ENCODE measurements at places on chromosomes 2 and 18. TPM values are rescaled to one million over a fixed set of nuclear protein-coding genes. Genes with fewer than 3 reads are reported as not detected.

The FZD7 gene
- 2.1 TPM for total RNA-seq

DNA sequence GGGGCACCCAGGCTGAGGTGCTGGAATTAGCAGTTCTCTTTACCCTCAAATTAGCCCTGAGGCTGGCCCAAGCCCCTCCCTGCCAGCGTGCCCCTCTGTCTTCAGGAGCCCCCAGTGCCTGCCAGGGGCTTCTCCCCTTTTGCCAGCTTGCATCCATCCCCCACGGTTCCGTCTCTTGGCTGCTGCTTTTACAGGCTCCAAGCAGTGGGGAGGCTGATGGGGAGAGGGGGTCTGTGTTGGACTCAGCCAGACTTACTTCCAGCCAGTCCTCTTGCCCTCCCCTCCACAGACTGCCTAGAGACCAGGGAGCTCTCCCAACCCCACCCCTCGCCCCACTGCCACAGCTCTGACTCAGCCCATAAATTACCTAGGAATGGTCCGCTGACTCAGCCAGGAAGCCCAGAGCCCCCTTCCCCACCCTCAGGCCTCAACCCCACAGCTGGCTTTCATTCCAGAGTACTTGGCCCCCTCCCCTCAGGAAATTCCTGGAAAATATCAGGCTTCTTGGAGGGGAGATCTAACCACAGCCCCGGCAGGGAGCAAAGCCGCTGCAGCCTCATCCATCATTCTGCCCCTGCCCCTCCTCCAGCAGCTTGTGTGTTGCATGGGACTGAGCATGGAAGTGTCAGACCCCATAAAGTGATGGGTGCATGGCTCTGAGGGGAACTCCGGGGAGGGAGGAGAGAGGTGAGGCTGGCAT, 184.6 kb downstream of the ZFP36L2 start:
- DNase-seq = no peak

GRCh38 chr2:46331109-46331766, 34.0 kb downstream of the EPAS1 start:
- DNase-seq = no peak

DNA sequence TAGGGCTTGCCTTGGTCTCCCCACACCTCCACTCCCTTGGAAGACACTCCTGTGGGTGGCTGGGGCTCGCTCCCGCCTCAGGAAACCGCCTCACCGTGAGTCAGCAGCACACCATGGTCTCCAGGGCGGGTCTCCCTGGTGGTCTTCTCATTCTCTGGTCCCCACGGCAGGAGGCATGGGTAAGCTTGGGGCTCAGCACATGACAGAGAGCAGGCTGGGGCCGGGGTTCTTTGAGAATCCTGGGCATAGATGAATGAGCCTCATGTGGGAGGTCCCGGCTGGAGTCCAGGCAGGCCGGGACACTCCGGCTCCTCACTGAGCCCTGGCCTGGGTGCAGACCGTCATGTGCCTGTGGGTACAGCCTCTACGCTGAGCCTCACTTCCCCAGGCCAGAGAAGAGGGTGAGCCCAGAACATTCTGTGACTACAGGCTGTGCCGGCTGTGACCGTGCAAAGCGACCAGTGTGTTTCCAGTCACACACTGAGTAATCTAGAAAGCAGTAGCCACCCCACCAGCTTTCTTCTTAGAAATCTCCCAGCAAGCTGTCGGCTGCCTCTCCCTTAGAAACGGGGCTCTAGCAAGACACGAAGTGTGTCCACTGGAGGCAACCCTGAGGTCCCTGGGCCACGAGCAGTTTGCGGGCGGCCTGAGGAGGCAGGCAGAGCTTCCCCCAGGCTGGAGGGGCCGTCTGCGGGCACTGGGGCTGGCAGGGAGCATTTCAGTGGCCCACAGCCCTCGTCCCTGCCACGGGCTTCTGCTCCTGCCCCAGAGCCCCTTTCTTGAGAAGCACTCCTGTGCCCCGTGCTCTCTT, 93.1 kb downstream of the RHOB start:
- no peak for DNase-seq

GRCh38 chr2:59959944-59960343, 593.5 kb downstream of the BCL11A start:
- DNase-seq = no peak

The COLEC12 gene
- total RNA-seq = not detected

The CNTNAP5 gene
- total RNA-seq = not detected

The AAK1 gene
- total RNA-seq = 7.2 TPM

The PARD6G gene
- not detected for total RNA-seq

The PMAIP1 gene
- total RNA-seq = 69.6 TPM

- DNase-seq = no peak
Measured at GRCh38 chr2:142140434-142140845, 9.6 kb upstream of the LRP1B start.

DNA sequence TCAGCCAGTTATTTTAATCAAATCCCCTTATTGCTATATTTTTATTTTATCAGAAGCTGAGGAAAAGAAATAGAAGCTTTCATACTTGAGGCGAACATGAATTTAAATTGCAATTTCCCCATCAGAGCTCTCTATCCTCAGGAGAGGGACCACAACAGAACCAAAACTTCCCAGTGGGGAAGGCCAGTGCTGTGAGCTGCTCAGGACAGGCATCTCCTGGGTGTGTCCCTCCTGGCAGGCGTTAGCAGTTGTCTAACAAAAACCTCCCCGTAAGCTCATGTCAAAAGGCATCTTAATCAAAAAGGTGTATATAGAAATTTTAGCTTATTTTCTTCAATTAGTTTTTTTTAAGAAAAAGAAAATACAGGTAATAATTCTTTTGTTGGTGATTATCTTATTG, 93.0 kb downstream of the PID1 start:
- no peak for DNase-seq

The GMCL1 gene
- total RNA-seq = 22.0 TPM

- no peak for DNase-seq
Measured at GRCh38 chr2:141329964-141330363, 800.9 kb downstream of the LRP1B start.

The OSR1 gene
- total RNA-seq = not detected

GRCh38 chr18:79576686-79577351, 102.8 kb upstream of the CTDP1 start:
- no peak for DNase-seq

- DNase-seq = no peak
Measured at GRCh38 chr2:200422071-200422470, 87.8 kb downstream of the KCTD18 start.

GRCh38 chr2:107693604-107694003, 133.1 kb upstream of the RGPD4 start:
- no peak for DNase-seq

- DNase-seq = no peak
Measured at GRCh38 chr2:101410114-101410513, 22.8 kb upstream of the CREG2 start.

DNA sequence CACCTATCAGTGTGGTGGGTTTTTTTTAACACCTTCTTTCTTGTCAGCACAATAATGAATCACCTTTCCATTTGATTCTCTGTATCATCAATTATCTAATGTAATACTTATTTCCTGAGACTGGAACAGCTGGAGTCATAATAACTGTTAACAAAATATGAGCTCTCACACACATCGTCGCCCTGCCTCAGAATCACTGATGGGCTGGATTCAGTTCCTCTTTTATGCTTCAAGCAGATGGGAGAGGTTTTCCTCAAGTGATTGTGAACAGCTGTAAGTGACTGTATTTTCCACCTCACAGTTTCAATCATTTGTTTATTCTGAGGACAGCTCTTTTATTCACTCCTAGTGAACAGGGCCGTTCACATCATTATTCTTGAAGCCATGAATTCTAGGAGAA, 330.2 kb downstream of the DSC3 start:
- DNase-seq = peak; percentile 5

The LBX2 gene
- total RNA-seq = 0.97 TPM

DNA sequence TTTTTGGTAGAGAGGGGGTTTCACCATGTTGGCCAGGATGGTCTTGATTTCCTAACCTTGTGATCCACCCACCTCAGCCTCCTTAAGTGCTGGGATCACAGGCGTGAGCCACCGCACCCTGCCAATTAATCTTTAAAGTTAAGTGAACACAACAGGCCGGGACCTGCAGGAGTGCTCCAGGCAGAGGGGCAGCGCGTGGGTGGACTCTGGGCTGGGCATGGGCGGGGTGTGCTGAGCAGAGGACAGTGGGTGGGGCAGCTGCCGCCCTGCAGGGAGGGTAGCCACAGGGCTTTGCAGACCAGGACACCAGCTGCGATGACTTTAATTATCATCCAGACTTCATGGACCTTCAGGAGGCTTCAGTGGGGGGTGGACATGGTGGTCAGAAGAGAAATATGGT, 8.8 kb upstream of the GPR148 start:
- DNase-seq = no peak

GRCh38 chr2:4618141-4618540, 914.8 kb downstream of the DCDC2C start:
- no peak for DNase-seq

GRCh38 chr18:60698901-60699300, 326.3 kb upstream of the MC4R start:
- no peak for DNase-seq

DNA sequence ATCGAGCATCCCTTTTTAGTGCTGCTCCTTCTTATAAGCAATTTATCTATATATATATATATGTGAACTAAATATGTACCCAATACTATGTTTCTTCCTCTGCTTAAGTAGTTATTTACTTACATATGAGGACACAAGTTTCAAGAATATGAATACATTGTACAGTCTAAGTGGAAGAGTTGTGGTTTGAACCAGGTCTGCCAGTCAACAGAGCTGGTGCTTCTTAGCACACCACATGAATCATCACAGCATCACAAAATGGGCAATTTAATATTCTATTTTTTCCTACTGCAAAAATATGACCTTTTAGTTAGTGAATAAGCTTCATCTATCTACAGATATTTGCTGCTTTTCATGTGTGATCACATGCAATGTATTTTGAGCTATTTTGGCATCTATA, 64.4 kb upstream of the SPAG16 start:
- DNase-seq = no peak

The ARHGAP28 gene
- not detected for total RNA-seq

DNA sequence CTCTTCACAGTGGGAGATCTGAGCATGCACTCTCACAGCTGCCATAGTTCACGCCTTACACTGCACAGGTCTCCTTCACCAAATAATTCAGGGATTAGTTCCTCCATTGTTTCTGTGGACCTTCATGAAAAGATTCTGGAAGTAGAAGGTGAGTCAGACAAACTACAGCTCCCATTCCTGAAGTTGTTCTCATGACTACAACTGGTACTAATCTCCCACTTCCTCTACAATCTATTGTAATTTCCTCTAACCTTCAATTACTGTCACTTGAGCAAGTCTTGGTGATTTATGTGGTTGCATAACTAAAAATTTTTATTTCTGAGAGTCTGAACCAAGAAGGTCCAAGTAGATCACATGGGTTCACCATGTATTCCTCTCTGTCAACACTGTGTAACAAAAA, 128.7 kb downstream of the XIRP2 start:
- no peak for DNase-seq

- no peak for DNase-seq
Measured at GRCh38 chr2:47078541-47079482, 76.3 kb downstream of the STPG4 start.

GRCh38 chr2:148557844-148558436, 86.6 kb upstream of the EPC2 start:
- DNase-seq = no peak

- DNase-seq = no peak
Measured at GRCh38 chr2:38517284-38517683, 85.4 kb downstream of the HNRNPLL start.

DNA sequence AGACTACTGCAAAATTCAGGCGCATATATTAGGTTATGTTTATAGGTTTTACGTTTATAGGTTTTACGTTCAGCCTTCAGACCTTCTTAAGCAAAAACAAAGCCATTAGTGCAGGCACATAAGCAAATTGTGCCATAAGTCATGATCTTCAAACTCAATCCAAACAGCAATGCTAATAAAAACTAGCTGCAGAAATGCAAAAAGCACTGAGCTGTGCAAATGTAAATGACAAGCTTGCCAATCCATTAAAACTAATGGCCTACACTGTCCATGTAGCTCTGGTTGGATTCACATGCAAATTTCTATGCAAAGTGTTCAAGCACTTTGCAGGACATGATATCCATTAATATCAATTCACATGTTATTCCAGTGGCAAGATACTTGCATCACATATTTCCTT, 50.9 kb downstream of the LRPPRC start:
- no peak for DNase-seq

The UGT1A5 gene
- not detected for total RNA-seq

Data from B cell (primary cell).